ENCODE measurements at places on chromosomes 6 and 20.
A peak's percentile ranks its signal among the peaks of the same experiment; 100 is the strongest.

- DNase-seq = no peak
Observed at GRCh38 chr6:17276766-17277165, 4.4 kb upstream of the RBM24 start.

GRCh38 chr6:139496654-139497344 is 122.4 kb upstream of the CITED2 start:
- no peak for DNase-seq

DNA sequence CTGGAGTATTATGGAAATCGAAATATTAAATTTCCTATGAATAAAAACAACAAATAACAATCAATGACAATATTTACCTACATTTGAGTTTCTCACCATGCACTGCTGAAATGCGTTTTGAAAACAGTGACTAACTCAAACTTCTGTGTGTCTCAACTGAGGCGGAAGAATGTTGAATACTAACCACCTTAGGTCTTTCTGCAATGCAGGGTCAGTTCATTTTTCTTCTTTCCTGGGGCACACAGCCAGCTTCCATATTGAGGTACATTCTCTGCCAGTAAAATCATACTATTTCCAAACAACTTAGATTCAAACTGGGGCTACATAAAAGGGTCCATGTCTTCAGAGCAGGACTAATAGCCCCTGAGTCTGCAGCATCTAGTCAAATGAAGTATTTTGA is 310.1 kb downstream of the UTRN start:
- DNase-seq = no peak

GRCh38 chr6:100614386-100614785 is 149.7 kb upstream of the SIM1 start:
- DNase-seq = no peak

DNA sequence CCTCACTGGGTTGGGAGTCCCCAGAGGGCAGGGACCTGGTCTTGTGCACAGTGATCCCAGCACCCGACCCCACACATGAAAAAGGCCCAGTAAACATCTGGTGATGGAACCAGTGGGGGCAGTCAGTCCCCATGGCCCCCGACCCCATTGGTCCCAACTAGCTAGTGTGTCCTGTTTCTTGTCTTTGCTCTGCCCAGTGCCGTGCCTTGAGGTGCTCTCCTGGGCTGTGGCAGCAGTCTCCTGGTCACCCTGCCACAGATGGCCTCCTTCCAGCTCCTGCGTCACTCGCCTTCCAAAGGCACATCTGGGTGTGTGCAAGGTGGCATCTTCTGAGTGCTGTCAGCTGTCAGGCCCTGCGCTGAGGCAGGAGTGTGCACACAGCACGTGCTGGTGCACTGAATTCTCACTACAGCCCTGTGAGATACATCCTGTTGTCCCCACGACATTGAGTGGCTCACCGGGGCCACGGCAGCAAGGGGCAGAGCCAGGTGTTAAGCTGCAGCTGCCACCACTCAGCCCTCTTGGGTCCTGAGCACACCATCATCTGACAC is 3.9 kb downstream of the NPEPL1 start:
- DNase-seq = no peak

- no peak for DNase-seq
Observed at GRCh38 chr6:150198532-150198931, 55.7 kb downstream of the PPP1R14C start.

DNA sequence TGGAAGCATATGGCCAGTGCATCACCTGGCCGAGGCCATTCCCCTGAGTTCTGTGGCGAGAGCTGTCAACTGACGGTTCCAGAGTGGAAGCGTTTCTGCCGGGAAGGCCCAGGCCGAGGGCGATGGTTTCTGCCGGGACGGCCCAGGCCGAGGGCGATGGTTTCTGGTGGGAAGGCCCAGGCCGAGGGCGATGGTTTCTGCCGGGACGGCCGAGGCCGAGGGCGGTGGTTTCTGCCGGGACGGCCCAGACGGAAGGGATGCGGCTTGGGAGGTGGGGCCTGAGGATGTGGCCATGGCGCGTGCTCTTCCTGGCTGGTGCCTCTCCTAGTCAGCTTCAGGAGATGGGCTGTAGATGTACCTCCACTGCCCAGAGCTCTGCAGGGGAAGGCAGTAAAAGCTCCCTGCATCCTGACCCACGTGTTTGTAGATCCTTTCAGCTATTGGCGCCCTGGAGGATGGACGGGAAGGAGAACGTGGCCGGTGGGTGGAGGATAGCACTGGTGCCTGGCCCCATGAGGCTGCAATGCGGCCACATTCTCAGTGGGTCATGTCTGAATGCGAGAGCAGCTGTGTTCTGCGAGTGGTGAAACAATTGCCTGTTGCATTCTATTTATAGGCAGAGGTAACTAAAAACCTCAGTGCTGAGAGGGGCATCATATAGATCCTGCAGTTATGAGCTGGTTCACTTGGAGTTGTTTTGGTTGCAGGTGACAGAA is 12.8 kb downstream of the TPD52L2 start:
- DNase-seq = no peak

- DNase-seq = no peak
Observed at GRCh38 chr6:146850238-146850896, 251.6 kb downstream of the ADGB start.

- no peak for DNase-seq
Observed at GRCh38 chr6:2111162-2111677, 134.2 kb downstream of the GMDS start.

- no peak for DNase-seq
Observed at GRCh38 chr20:59778615-59779200, 154.7 kb downstream of the SYCP2 start.

GRCh38 chr6:53986721-53987521 is 124.3 kb upstream of the MLIP start:
- DNase-seq = no peak

GRCh38 chr20:4305091-4305490 is 289.7 kb upstream of the RNF24 start:
- no peak for DNase-seq

DNA sequence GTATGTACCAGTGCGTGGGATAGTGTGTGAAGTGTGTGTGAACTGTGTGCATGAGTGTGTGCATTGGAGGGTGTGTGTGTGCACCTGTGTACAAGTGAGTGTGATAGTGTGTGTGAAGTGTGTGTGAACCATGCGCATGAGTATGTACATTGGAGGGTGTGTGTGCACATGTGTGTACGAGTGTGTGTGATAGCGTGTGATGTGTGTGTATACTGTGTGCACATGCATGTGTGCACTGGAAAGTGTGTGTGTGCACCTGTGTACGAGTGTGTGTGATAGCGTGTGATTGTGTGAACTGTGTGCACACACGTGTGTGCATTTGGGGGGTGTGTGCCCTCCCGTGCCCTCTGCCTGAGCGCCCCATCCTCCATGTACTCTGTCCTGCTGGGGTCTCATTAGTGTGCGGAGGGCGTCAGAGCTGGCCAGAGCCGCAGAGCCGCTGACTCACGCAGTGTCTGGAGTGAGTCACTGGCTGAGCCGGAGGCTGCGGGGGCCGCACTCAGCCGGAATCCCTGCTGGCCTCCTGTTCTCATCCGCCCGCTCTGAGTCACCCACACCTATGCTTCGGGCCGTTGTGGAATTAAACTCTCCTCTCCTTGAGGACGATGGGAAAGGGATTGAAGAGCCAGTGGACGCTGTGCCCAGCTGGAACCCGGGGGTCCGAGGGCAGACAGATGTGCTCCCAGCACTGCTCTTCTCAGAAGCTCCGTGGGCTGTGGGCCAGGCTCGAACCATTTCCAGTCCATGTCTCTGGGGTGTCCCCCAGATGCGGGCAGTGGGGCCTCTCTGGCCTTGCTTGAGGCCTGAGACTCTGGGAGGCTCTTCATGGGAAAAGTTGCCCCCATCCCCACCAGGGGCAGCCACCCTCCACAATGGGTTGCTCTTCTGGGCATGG is 27.3 kb upstream of the STX16 start:
- no peak for DNase-seq

- no peak for DNase-seq
Observed at GRCh38 chr6:34128045-34128444, 17.8 kb downstream of the GRM4 start.

DNA sequence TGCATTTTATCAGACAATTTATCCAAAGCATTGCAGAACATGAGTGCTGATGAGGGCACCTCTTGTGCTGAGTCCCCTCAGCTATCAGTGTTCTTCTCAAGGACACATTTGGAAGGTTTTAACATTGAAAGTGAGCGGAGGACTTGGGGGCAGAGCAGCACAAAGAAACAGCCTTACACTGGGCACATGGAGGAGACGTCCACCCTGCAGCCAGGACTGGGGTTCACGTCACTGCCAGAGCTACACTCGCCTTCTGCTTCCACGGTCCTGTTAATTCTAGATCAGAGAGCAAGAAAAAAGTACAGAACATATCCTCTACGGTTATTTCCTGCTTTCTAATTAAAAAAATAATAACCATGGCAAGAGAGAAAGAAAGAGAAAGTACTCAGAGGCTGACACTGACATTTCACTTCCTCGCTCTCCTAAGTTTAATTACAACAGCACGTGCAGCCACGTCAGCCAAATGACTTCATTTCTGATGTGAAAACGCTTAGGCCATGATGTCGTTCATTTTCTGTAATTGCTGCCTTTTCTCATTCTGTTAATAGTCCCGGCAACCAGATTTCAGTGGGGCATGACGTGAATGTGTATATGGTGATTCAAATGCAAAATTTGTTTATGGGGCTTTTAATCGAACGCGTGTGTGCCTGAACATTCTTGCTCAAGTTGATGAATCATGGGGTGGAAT is 5.1 kb downstream of the PRND start:
- no peak for DNase-seq

GRCh38 chr6:154705471-154706113 is 27.6 kb upstream of the SCAF8 start:
- DNase-seq = no peak

DNA sequence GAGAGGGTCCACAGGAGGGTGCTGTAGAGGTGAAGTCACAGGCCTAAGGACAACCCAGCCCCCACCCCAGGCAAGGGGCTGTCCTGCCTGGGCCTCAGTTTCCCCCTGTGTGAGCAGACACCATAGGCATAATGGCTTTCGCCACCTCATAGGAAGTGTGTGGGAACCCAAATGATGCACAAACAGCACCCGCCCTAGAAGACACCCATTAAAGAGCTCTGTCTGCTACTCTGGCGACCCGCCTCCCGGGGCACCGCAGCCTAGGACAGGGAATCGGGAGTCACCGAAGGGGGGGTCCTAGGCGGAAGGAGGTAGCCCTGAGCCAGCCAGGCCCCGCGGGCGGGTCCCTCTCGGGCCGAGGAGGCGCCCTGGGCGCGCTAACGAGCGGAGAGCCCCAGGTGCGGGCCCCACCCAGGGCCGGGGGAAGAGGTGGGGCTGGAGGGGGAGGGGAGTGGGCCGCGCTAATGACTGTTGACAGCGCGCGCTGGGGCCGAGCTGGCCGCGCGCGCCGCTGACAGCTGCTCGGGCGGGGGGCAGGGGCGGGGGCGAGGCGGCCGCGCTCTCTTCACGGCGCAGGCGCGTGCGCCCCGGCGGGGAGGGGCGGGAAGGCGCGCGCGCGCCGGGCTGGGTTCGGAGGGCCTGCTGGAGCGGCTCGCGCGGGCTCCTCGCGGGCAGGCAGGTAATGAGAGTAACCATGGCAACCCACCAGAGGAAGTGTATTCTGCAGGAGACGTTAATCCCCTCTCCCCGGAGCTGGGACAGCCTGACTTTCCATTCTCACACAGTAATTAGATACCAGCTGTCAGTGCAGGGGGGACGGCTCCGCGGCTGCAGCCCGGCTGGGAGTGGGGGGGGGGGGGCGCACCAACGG is 48.9 kb downstream of the NOL4L start:
- peak; percentile 91 for DNase-seq

GRCh38 chr6:137765059-137765458 is 102.0 kb upstream of the TNFAIP3 start:
- DNase-seq = no peak

GRCh38 chr20:19936466-19937200 is 80.5 kb upstream of the NAA20 start:
- no peak for DNase-seq

- no peak for DNase-seq
Observed at GRCh38 chr6:107221519-107221918, 106.2 kb upstream of the BEND3 start.

DNA sequence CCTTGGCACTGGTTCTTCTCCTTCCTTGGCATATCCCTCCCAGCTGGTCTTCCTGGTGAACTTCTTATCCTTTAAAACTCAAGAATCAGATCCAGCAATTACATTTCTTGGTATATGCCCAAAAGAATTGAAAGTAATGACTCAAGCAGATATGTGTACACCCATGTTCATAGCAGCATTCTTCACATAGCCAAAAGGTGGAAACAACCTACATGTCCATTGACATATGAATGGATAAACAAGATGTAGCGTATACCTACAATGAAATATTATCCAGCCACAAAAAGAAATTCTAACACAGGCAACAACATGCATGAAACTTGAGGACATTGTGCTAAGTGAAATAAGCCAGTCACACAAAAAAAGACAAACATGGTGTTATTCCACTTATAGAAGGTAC is 103.7 kb upstream of the NT5E start:
- no peak for DNase-seq

All from NCI-H2081 treated with DMSO at 0.1 percent for 48 hours (cell line).